ENCODE measurements at places on chromosomes 12 and 14.

GRCh38 chr12:111457071-111457470 lies 51.3 kb downstream of the SH2B3 start:
- no peak for DNase-seq

- DNase-seq, result peak; percentile 57
These were observed at the start of gene KLHDC1 for GRCh38 chr14:49692811-49693734. Gene KLHDC1, plus strand, starts transcription at chr14:49693120. Its CDS starts 75 bp downstream, at chr14:49693195.

GRCh38 chr12:123085066-123085465 lies 65.8 kb downstream of the PITPNM2 start:
- no peak for DNase-seq

DNA sequence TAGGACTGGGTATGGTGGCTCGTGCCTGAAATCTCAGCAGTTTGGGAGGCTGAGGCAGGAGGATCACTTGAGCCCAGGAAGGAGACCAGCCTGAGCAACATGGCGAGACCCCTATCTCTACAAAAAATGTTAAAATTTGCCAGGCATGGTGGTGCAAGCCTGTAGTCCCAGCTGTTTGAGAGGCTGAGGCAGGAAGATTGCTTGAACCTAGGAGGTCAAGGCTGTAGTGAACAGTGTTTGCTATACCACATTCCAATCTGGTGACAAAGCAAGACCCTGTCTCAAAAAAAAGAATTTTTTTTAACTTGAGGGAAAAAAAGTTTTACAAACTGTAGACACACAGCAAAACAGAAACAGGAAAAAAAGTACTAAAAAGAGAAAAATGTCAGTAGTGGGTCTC lies 2.3 kb upstream of the MAP3K9 start:
- no peak for DNase-seq

DNA sequence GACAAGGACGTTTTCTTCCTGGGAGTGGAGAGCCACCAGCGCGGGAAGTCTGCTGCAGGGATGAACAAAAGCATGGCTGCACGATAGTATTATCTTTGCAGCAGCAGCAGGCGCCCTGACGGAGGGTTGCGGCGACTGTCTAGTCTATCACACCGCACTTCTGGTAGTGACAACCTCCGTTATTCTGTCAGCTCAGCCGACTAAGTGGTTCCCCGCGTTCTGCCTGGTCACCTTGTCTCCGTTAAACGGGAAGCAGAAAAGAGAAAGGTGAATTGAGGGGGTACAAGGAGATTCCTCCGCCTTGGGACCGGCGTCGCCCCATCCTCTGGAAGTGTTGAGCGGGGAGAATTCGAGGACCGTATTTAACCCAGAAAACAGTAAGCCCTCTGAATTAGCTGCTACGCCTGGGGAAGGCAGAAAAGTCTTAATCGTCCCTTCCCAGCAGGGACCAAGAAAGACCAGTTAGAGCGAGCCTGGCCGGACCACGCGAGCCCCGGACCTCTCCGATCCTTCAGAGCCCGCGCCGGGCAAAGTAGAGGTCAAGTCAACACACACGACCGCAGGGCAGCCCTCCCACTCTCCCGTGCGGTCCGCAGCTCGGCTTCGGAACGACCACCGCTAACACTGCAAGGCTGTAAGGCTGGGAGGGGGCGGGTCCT lies 536 bp upstream of the DAAM1 start:
- no peak for DNase-seq

DNA sequence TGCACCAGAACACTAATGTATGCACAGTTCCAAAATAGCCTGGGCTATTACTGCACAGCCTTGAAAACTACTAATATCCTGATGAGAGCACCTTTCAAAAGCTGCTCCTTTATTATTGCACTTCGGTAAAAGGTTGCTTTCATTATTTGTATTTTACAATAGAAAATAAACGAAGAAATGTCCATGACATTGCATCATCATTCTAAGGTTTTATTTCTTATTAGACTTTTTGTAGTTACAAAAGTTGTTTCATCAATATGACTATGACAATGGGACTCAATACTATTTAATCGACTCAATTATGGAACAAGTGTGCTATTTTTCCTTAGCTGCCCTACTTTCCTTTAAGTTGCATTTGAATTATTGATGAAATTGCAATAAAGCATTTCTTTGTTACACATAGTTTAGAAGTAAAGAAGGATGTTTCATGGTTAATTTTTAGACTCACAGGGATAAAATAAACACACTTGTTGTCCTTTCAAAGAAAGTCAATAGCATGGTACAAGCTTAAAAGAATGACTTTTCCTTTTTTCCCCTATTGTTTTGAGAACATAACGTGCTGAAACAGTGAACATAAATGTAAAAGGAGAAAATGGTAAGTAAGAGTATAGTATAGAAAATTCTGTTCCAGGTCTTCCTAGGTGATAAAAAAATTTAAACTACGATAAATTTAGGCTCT lies 407.6 kb downstream of the BCAT1 start:
- DNase-seq, result no peak

All from stimulated activated CD8-positive, alpha-beta memory T cell treated with anti-CD3 and anti-CD28 coated beads, Interleukin-15, amount 100 ng/mL, for 4 hours (primary cell).